Stimulated activated CD8-positive, alpha-beta memory T cell treated with anti-CD3 and anti-CD28 coated beads, Interleukin-15, amount 100 ng/mL, for 24 hours (primary cell): ENCODE measurements at places on chromosomes 3 and 15.
A peak's percentile ranks its signal among the peaks of the same experiment; 100 is the strongest.

- DNase-seq = no peak
These were observed 20.1 kb downstream of the OSBPL10 start for GRCh38 chr3:31960793-31961431.

- DNase-seq = no peak
These were observed 3.0 kb upstream of the MRPS22 start for GRCh38 chr3:139340784-139341183.

GRCh38 chr3:53583161-53583690 lies 88.8 kb downstream of the CACNA1D start:
- no peak for DNase-seq

DNA sequence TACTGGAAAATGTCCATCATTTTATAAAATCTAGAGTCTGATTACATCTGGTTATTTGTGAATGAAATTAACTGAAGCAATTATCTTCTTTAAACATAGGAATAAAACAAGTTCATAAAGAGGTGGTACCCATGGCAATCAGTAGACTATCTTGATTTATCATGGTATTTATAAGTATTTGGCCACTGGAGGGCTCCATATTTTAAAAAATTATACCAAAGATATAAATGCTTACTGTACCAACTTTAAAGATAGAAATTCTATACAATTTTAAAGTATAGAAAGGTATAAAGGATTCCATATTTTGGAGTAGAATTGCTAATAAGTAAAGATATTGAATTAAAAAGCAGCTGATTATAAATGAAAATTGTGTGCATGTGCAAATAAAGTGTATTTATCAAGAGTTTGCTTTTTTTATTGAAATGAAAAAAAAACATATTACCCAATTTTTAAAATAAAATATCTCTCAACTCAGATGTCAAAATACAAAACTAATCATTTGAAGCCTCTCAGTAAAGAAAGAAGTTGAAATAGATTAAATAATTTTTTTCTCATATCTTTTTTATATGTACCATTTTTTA lies 105.3 kb downstream of the BBX start:
- DNase-seq = no peak

GRCh38 chr3:153370680-153371079 lies 208.7 kb downstream of the RAP2B start:
- DNase-seq = no peak

DNA sequence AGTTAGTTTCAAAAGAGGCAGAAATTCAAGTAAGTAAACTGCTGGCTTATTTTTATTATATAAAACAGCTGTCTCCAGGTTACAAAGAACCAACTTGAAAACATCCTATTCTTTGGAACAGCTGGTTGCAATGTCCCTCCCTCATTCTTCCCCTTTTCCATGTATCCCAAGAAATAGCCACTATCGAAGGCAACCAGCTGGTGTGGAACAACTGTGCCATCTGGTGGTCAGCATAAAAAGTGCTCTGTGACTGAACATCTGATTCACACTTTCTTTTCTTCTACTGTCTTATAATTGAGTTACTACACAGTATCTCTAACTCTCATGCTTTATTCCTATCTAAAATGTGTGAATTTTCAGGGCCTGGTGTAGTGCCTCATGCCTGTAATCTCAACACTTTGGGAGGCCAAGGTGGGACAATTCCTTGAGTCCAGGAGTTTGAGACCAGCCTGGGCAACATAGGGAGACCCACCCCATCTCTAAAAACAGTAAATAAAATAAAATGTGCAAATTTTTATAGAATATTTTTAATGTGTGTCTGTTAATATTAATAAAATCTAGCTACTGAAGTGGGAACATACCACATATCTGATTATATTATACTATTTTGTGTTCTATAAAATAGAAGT lies 9.6 kb downstream of the OSBPL11 start:
- DNase-seq = no peak

DNA sequence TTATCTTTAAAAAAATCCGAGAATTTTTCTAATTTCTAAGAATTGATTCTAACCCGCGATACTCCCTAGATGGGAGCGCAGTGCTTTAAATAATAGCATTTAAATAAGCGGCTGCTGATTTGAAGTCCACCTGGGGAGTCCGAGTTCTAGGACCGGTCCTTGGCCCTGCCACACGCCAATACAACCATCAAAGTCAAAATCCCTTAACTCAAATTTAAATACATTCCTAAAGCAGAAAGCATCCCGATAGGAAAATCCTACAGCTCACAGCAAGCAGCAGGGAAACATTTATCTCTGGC lies 508 bp upstream of the ECT2 start:
- DNase-seq = no peak

DNA sequence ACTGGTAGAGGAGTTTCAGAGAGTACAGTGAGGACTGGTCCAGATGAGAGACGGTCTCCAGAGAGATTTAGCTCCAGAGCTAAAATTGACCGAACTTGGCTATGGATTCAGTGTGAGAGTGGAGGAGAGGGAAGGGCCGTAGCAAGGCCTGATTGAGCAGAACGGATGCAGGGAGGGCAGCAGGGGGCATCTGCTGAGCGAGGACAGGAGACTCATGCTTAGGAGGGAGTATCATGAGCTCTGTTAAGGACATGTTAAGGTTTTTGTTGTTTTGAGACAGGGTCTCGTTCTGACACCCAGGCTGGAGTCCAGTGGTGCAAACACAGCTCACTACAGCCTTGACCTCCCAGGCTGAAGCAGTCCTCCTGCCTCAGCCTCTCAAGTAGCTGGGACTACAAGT lies 7.7 kb upstream of the LMAN1L start:
- DNase-seq = no peak

- DNase-seq = no peak
These were observed 18.3 kb downstream of the ANKRD63 start for GRCh38 chr15:40264321-40265153.

GRCh38 chr15:34583399-34584329 lies at the start of gene GOLGA8B:
Gene GOLGA8B, minus strand, starts transcription at chr15:34583651. Its CDS starts 47,739 bp downstream, at chr15:34535912.
- peak; percentile 53 for DNase-seq

- no peak for DNase-seq
These were observed 324.5 kb downstream of the TBL1XR1 start for GRCh38 chr3:176872771-176873209.
